ENCODE measurements at places on chromosomes 16 and 17.

- DNase-seq = no peak
These were observed 953 bp upstream of the NECAB2 start for GRCh38 chr16:83967091-83967490.

GRCh38 chr17:4142107-4142900 lies 526 bp downstream of the ZZEF1 start:
- no peak for DNase-seq

GRCh38 chr17:44002141-44002848 lies 2.1 kb upstream of the NAGS start:
- DNase-seq = no peak

- no peak for DNase-seq
These were observed 39.8 kb downstream of the ABCA5 start for GRCh38 chr17:69287168-69287567.

- DNase-seq = peak; percentile 17
These were observed 696 bp downstream of the NETO2 start for GRCh38 chr16:47142821-47143676.

GRCh38 chr17:81128774-81129173 lies 36.5 kb upstream of the PVALEF start:
- peak; percentile 98 for DNase-seq

DNA sequence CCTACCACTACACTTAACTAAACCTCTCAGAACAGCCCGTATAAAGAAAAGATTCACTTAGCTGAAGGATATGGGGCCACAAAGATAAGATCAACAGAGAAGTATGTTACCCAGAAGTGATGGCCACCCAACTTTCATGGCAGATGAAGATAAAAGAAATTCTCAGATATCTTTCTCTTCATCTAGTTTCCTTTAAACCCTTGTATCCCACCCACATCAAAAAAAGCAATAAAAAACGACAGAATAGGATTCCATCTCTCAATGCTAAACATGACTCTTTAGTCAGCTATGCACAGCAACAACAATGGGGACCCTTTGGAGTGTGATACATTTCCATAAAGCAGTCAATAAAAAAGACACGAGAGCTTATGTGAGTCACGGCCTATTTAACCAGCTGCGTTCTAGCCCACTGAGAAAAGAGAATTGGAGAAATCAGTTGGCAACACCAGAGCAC lies 86.6 kb downstream of the SNX11 start:
- no peak for DNase-seq

GRCh38 chr16:68238029-68238345 lies 2.1 kb upstream of the ESRP2 start:
- DNase-seq = no peak

DNA sequence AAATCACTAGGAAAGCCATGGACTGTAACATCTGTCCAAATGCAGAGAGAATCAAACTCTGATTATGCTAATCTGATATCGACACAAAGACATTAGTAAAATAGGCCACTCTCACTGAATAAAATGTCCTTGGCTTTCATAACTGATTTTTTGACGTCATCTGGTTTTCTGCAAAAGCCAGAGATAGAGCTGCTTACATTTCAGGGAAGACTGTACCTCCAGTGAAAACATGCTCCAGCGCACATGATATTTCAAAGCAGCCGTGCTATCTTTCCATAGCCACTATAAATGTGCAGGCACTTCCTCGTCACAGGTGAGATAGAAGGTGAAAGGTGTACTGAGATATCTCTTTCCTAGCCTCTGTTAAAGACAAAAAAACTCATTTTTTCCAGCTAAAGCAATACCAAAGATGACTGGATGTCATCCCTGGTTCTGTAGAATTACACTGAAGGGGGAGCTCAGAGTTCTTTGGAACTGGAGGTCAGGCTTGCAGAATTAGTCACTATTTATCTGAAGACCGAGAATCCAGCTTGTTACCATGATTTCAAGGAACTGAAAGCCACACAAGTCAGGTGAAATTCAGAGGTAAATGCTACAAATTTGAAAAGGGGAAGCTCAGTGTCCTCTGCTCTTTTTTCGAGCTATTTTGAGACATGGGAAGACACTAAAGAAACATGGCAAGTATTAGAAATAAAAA lies 249.5 kb downstream of the CA10 start:
- no peak for DNase-seq

GRCh38 chr17:55432358-55433028 lies 10.9 kb upstream of the MMD start:
- no peak for DNase-seq

DNA sequence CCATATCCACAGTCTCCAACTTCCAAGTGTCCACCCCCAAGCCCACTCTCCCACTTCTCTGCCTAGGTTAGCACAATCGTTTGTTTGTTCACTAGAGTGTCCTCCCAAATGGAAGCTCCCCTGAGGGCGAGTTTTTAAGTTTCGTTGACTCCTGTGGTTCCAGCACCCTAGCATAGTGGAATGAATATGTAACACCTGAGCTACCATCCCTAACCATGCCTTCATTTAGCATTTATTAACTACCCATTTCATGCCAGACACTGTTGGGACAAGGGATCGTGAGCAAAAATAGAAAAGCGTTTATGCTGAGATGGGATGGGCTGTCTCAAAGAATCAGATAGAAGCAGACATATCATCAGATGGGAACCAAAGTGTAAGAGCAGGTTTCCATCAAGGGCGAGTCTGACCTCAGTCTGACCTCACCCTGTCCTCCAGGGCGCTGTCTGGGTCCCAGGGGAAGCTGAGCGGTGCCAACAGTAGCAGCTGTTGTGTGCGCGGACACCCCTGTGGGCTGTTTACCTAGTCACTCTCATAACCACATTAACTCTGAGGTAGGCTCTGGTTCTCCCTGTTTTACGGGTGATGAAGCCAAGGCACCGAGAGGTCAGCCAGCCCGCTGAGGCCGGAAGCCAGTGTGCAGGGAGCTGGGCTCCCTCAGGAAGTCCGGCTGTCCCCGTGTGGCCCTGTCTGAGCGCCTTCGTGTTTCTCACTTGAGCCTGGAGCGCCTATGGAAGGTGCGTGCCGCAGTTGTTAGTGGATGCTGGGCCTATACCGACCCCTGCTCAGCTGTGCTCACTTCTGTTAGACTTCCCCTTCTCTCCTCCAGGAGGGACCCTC lies 6.2 kb downstream of the CNP start:
- DNase-seq = no peak

DNA sequence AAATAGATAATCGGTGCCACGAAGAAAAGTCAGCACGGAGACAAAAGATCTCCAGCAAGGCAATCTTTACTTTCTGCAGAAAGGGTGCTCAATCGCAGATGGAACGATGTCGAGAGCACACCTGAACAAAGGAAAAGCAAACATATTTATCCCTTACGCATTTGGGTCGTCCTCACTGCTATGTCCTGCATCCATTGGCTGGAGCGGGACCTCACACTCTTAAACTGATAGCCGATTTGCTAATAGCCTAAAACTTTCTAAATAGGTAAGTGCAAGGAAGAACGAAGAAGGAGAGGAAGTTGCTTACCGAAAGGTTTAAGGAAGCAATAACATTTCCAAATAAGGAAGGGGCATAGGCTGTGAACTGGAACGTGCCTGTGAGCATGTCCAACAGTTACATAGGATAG lies 1.2 kb upstream of the AKAP10 start:
- no peak for DNase-seq

DNA sequence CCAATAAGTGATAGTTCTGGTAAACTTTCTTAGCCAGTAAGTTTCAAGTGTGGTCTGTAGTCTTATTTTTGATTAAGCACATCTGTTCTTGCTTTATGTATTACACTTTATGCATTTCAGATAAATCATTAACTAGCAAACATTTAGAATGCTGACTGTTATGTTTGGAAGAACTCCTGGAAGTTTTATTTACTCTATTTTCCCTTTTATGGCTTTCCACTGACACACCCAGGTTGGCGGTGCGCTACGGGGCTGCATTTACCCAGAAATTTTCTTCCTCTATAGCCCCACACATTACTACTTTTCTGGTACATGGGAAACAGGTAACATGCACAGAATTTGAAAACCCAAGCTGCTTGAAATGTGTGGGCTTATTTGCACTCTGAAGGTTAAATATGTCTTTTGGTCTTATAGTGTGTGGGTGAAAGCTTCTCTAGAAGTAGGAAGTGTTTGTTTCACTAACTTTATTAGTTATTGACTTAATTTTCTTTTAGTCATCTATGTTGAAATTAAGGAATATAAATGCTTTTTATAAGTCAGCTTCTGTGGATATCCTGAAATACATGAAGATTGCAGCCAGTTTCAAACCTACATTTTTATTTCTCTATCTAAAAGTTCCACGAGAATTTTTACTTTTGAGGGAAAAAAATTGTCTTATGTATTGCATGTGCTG lies 203.7 kb downstream of the PHKB start:
- DNase-seq = no peak

GRCh38 chr16:59749662-59750336 lies 1015.7 kb upstream of the GOT2 start:
- DNase-seq = no peak

DNA sequence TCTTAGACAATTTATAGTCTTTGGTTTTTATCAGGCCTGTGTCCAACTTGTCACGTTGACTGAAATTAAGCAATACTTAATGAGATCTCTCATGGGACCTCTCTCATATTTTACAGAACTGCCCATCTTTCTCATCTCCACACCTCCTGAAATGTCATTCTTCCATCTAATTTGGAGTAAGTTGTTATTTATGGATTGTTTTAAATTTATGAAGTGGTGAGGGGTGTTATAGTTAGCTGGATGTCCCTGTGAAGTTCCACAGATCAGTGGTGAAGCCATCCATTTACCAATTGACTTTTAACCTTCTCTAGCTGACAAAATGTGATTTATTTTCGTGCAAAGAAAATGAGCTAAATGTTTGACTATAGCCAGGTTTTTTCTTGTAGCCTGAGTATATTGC lies 824.9 kb downstream of the KCNJ2 start:
- DNase-seq = no peak

DNA sequence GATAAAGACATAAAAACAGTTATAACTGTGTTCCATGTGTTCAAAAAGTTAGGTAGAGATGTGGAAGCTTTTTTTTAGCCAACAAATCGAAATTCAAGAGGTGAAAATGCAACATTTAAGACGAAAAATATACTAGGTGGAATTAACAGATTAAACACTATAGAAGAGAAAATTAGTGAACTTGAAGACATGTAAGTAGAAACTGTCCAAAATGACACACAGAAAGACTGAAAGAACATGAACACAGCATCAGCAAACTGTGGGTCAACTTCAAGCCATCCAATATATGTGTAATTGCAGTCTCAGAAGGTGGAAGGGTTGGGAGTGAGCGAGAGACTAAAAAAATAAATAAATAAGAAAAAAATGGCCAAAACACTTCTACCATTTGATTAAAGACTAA lies 9.3 kb downstream of the FAM83G start:
- DNase-seq = no peak

- DNase-seq = no peak
These were observed 14.4 kb upstream of the LGALS3BP start for GRCh38 chr17:78993981-78994671.

- no peak for DNase-seq
These were observed 267.2 kb upstream of the CDH5 start for GRCh38 chr16:66099306-66099705.

DNA sequence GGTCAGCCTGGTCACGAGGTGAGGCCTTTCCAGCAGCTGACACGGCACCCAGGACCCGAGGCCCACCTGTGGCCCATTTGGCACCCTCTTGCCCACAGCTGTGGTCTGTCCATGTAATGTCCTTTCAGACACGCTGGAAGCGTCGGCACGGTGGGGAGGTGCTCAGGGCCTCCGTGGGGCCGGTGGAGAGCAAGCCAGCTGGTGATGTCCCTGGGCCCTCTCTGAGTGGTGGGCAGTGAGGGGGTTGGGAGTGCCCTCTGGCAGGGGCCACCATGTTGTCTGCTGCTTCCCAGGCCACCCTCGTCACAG lies 97.3 kb upstream of the ZNF469 start:
- DNase-seq = no peak

GRCh38 chr17:48552466-48553189 lies 7.7 kb upstream of the HOXB2 start:
- DNase-seq = no peak

DNA sequence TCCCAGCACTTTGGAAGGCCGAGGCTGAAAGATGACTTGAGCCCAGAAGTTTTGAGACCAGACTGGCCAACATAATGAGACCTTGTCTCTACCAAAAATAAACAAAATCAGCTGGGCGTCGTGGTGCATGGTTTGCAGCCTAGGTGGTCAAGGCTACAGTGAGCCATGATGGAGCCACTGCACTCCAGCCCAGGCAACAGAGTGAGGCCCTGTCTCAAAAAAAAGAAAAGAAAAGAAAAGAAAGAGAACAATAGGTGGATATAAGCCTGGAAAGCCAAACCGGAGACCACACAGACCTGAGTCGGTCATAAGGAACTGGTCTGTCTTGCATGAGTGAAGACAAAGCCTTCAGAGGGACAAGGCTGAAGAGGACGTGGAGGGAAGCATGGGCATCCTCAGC lies 14.4 kb downstream of the ATP6V0D1 start:
- DNase-seq = no peak

GRCh38 chr16:1287982-1288670 lies 21.3 kb upstream of the UBE2I start:
- no peak for DNase-seq

- DNase-seq = no peak
These were observed 255.4 kb downstream of the PHKB start for GRCh38 chr16:47716571-47716970.

DNA sequence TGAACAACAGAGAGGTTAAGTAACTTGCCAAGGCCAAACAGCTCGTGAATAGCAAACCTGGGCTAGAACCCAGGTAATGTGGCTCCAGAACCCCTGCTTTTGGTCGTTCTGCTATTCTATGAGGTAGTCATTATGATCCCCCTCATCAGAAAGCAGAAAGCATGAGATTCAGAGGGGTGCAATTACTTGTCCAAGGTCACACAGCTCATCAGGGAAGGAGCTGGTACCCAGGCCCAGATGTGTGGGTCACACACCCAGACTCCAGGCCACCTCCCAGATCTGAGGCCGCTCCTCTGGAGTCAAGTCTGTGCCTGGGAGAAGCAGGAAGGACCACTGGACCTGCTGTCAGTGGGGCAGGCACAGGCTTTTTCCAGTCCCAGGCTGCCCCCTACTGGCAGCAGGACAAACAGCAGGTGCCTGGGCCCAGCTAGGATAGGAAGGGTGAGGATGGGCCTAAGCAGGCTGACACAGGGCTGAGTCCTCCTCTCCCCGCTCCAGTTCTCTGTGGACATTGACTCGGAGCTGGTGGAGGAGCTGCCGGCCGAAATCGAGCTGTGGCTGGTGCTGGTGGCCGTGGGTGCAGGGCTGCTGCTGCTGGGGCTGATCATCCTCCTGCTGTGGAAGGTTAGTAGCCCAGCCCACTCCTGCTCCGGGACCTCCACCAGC lies 7.8 kb upstream of the PDK2 start:
- peak; percentile 34 for DNase-seq

DNA sequence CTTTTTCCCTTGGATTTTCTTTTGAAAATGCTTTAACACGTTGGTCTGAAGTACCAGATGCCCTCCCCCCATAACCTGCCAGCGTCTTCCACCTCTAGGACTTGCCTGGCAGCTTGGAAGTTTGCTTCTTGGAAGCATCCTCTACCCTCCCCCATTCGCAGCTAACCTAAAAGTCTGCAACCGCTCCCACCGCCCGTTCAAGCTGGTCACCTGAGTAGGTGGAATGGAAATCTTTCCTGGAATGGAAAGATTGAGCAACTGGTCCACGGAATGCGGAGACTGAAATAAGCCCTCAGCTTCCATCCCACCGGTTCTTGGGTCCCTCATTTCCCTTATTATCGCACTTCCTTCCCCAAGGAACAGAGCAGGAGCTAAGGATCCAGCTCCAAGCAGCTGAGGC lies 31.4 kb downstream of the HS3ST3B1 start:
- no peak for DNase-seq

- DNase-seq = peak; percentile 39
These were observed 313.7 kb downstream of the MAF start for GRCh38 chr16:79286646-79287423.

GRCh38 chr16:59567496-59567895 lies 833.4 kb upstream of the GOT2 start:
- DNase-seq = no peak

Data from globus pallidus (tissue), 1 donor.